ENCODE measurements at places on chromosomes 2 and 18.
A peak's percentile ranks its signal among the peaks of the same experiment; 100 is the strongest.

- DNase-seq = no peak
Observed at GRCh38 chr18:36601316-36601715, 227.5 kb downstream of the TPGS2 start.

GRCh38 chr2:157283468-157283867 is 26.0 kb downstream of the GALNT5 start:
- no peak for DNase-seq

- DNase-seq = no peak
Observed at GRCh38 chr2:145287736-145288135, 767.8 kb upstream of the ZEB2 start.

DNA sequence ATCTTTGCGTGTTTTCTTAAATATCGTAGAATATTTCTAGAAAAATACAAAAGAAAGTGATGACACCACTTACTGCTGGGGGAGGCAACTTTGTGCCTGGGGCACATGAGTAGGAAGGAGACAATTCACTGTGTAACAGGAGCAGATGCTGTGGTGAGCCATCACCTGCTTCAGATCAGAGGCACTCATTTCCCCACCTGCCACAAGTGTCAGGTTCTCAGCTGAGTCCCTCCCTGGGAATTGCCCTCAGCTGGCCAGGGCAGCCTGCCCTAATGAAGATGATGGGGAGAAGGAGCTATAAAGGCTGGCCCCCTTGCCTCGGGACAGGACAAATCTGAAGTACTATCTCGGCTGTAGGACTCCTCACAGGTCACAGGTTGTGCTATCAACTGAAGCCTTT is 322.8 kb downstream of the STK39 start:
- DNase-seq = no peak

- no peak for DNase-seq
Observed at GRCh38 chr18:9495465-9495864, 20.2 kb downstream of the RALBP1 start.

DNA sequence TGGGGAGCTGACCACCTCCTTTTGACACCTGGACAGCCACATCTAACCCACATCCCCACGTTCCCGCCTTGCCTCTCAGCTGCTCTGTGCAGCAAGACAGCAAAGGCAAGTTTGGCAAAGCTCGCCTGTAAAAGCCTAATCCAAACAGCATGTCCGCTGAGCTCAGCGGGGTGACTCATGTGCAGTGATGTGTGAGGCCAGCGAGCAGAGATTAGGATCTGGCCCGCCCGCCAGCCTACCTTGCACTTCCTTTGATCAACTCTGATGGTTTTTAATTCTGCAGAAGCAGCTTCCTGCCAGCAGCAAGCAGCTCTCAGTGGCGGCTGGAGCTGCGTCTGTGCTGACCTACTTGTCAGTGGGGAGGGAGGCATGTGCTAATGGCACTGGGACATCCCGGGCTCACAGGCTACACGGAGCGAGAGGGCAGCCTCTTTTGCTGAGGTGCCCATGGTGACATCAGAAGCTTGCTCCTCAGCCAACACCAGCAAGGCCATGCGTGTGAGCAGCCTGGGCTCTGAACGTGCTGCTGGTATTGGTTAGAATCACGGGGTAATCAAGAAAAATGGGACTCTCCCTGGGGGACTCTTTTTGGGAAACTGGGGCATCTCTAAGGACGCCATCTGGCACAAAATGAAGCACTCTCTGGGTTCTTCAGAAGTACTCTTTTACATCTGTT is 36.0 kb upstream of the EML4 start:
- DNase-seq = peak; percentile 93

DNA sequence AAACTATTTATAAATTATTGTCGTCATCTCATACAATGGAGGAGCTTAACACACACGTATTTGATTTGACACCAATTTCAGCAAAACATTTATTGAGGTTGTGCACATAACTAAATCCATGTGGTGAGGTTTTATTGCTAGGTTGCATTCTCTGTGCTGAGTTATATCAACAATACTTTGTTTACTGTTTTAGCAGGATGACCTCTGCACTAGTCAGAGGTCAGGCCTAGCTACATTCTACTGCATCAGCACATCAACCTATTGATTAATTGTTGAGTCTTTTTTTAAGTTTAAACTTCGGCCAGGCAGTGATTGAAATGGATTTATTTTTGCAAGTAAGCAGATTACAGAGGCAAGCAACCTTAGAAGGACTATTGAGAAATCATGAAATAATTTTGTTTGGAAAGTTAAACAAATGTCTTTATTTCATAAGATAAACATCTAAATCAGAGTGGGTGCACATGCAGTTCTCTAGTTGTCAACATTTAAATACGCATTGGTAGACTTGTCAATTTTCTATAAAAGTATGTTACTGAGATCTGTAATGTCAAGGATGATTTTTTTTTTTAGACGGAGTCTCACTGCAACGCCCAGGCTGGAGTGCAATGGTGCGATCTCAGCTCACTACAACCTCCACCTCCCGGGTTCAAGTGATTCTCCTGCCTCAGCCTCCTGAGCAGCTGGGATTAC is 75.2 kb upstream of the CD28 start:
- no peak for DNase-seq

DNA sequence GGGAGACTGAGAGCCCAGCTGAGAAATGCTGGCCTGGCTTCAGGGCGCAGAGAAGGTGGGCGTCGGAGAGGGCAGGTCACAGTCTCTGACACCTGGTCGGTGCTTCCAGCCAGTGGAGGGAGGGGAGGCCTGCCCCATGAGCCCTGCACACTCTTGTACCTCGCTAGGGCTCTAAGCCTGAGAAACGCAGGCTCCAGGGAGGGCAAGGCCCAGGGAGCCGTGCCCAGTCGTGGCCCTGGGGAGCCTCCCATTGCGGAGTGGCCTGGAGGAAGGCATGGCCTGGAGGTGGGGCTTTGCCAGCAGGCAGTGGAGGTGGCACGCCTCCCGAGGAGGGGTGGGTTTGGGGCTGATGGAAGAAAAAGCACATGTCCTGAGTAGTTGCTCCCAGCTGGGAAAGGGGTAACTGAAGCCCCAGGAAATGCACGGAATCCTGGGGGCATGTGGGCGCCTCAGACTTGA is 39.0 kb downstream of the MTERF4 start:
- DNase-seq = no peak

DNA sequence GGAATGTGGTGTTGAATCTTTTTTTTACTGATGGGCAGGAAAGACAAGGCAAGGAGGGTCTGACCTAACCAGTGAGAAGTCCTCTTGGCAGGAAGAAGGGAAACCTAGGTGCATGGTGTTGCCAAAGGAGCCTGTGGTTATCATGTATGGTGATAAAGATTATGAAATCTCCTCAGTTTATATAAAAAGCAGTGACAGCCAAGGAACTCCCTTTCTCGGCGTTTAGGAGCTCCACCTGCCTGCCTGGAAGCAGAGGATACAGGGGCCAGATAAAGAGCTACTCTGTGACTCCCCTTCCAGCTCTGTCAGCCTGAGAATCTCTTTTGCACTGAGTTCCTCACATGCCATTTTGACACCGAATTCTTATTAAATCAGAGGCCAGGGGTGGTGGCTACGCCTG is 26.1 kb downstream of the COLEC12 start:
- DNase-seq = no peak

DNA sequence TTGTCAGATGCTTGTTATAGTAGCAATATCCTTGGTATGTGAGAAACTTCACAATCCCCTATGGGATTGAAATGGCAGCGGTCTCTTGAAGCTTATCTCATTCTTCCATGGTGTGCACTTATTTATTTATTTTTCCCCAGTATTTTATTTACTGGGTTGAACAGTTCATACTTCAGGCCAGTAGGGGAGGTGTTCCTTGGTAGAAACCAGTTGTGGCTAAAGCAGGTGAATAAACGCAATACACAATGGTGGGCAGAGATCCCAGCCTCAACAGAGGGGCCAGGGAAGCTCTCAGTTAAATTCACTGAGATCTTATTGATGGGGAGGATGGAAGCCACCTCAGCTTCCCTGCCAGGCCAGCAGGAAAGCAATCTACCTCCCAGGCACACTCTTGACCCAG is 93.7 kb upstream of the SRD5A2 start:
- DNase-seq = no peak

DNA sequence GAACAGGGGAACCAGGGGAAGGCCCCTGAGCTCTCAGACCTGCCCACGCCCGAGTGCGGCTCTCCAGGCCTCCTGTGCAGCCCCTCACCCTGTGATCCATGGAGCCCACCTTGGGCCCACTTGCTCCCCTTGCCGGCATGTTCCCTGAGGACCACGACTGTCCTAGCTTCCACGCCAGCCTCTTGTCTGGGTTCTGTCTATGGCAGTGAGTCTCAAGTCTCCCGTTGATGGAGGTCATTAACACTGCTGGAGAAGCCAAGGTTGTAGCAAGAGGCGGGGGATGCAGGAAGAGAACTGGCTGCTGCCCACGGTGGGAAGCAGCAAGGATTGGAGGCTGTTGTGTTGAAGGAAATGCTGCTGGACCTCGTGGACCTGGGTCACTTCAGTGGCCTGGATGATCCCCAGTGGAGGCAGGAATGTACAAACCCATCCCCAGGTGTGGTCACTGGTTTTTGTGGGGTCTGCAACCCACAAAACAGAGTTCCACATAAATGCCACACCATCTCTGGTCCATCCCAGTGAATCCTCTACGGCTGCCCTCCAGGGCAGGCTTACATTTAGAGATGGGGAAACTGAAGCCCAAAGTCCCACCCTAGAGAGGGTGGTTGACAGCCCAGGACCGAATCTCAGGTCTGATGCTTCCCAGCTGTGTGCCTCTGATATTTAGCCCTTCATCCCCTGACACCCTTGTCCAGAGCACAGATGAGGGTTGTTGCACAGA is 150.3 kb downstream of the NDUFA10 start:
- no peak for DNase-seq

DNA sequence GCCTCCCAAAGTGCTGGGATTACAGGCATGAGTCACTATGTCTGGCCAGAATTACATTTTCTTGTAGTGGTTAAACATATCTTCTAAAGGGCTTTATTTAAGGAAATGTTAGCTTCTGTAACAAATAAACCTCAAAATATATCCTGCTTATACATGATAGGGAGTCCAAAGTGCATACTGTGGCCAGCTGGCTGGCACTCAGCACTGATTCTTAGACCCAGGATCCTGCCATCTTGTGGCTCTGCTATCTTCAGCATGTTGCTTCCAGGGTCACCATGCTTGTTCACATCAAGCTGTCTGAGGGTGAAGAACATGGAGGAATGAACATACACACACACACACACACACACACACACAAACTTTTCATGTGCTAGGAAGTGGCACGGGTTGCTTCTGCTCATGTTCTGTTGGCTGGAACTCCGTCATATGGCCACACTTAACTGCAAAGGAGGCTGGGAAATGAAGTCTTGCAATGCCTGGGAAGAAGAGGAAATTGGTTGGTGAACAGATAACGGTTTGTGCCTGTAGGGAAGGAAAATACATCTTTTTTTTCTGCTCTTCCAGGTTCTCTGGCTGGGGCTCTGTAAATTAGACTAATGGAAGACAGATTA is 40.0 kb downstream of the NPPC start:
- DNase-seq = no peak

DNA sequence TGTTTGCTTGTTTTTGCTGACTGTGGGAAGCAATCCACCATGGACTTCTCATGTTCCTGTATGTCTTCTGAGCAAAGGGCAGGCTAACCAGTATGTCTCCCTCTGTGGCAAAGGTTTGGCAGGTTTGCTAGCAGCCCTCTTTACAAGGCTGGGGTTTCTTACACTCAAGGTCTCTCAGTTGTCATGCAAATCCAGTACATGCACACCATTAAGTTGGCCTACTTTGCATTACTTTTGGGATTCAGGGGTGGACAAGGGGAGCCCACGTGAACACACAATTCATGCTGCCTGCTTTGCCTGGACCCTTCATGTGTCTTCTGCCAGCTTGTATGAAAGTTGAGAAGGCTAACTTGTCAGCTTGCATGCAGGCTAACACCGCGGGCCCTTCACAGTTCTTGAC is 134.9 kb downstream of the LRRTM4 start:
- no peak for DNase-seq

GRCh38 chr18:10100196-10100595 is 186.4 kb downstream of the VAPA start:
- no peak for DNase-seq

DNA sequence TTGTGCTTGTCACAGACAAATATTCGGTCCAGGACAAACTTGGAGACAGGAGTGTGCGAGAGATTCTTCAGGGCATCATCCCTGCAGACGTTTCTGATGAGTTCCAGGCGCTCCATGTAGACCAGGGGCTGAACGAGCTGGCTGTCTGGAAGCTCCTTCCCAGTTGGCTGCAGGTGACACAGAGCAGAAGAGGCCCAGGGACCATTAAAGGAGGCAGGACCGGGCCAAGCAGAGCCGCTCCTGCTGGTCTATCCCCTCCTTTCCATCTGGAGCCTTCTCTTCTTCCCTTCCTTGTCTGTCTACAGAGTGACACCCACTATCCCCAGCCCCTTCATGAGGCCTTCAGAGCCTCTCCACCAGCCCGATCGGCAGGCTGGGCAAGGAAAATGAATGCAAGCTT is 19.5 kb downstream of the CHST10 start:
- DNase-seq = no peak

DNA sequence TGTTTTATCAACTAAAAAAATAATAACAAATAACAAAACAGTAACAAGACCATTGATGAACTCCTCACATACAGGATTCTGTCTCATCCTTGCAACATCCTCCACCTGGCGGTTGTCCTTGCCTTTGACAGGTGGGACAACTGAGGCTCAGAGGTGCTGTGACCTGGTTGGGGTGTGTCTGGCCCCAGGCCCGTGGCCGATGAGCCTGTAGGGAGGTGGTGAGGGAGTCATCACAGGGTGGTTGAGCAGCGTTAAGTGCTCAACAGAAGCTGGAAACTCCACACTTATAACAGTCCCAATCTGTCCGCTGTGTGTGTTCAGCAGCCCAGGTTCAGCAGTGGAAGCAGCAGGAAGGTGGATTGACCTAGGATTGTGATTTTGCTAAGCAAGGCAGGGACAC is 131.6 kb upstream of the RAB12 start:
- DNase-seq = no peak

GRCh38 chr2:240663546-240664190 is 19.0 kb downstream of the AQP12B start:
- DNase-seq = no peak
